ENCODE measurements at places on chromosomes 4 and X. TPM values are rescaled to one million over a fixed set of nuclear protein-coding genes. Genes with fewer than 3 reads are reported as not detected.
A peak's percentile ranks its signal among the peaks of the same experiment; 100 is the strongest.

GRCh38 chr4:15479089-15479912 lies 9.6 kb downstream of the CC2D2A start:
- DNase-seq = peak; percentile 31

GRCh38 chr4:121778991-121779628 lies 14.1 kb upstream of the SMIM43 start:
- no peak for DNase-seq

- DNase-seq = no peak
Observed at GRCh38 chr4:92634882-92635281, 331.1 kb downstream of the GRID2 start.

The SLC6A8 gene
- 134 TPM for total RNA-seq

The OPHN1 gene
- total RNA-seq = 3.1 TPM

DNA sequence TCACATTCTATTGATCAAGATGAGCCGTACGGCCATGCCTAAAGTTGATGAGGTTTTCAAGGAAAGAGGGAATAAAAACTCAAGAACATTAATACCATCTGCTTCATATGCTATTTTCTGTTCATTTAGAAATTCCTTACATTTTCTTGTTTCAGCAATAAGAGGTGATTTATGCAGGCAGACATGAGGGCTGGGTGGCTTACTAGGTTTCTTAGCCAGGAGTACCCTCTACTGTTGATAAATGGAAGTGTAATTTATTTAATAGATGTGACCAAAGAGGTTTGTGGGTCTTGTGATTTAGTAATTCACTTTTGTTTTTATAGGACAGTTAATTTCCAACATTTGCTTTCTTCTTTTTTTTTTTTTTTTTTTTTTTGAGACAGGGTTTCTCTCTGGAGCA lies 6.4 kb upstream of the SMIM9 start:
- DNase-seq = no peak

- DNase-seq = no peak
Observed at GRCh38 chr4:152968806-152969394, 32.8 kb downstream of the FHDC1 start.

- DNase-seq = peak; percentile 8
Observed at GRCh38 chr4:8850830-8851188, 20.8 kb downstream of the HMX1 start.

DNA sequence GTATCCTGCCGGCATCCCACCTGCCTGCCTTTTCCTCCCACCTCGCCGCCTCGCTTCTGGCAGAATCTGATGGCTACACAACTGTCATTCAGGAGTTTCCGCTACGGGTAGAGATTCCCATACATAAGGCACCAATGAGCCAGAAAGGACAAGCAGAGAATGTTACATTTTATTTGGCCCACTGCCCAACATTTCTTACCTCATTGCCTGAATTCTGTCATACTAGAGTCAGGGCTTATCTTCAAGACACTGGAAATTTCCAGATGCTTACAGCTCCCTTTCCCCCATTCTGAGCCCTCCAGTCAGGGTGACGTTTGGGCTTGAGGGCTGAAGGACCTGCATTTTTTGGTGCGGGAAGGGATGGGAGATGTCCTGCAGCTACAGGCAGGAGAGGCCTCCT lies 113.0 kb downstream of the NHS start:
- DNase-seq = no peak

DNA sequence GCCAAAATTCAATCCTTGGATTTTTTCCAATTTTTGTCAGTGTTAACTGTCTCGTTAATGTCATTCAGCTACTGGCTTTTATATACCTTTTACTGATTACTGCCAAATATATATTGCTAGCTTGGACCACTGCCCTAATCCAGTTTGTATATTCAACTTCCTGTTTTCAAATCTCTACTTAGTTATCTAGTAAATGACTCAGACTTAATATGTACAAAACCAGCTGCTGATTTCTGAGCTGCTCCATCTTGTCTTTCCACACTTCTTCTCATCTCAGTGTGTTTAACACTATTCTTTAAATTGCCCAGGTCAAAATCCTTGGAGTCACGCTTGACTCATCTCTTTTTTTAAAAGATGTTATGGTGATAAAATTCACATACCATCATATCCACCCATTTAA lies 1196.7 kb downstream of the RAPGEF2 start:
- DNase-seq = no peak

The BEX5 gene
- total RNA-seq = 1.4 TPM

- DNase-seq = no peak
Observed at GRCh38 chr4:110778521-110778920, 155.6 kb upstream of the PITX2 start.

GRCh38 chrX:102711872-102712215 lies 404 bp upstream of the GPRASP2 start:
- no peak for DNase-seq

GRCh38 chr4:163447481-163447880 lies 26.1 kb downstream of the TKTL2 start:
- no peak for DNase-seq

DNA sequence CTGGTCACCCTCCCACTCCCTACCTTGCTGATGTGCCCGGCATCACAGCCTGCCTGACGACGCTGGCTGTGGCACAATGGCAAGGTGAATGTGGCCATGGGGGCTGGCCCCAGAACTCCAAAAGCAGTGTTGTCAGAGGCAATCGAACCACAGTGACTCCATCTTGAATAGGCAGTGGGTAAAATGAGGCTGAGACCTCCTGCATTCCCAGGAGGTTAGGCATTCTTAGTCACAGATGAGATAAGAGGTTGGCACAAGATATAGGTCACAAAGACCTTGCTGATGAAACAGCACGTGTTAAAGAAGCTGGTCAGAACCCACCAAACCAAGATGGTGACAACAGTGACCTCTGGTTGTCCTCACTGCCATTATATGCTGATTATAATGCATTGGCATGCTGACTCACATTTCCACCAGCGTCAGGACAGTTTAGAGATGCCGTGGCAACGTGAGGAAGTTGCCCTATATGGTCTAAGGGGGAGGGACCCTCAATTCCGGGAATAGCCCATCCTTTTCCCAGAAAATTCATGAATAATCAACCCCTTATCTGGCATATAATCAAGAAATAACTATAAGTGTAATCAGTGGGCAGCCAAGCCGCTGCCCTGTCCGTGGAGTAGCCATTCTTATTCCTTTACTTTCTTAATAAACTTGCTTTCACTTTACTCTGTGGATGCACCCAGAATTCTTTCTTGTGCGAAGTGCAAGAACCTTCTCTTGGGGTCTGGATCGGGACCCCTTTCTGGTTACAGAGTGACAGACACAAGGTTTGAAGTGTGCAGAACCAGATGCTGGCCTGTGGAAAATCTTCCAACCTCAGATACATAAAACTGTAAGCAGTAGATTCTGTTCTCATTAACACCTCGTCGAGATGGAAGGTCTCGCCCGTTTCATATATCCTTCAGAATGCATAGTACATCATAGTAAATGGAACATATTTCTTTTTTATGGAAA lies 26.8 kb upstream of the CLDN24 start:
- no peak for DNase-seq

The FAM50A gene
- 48.7 TPM for total RNA-seq

DNA sequence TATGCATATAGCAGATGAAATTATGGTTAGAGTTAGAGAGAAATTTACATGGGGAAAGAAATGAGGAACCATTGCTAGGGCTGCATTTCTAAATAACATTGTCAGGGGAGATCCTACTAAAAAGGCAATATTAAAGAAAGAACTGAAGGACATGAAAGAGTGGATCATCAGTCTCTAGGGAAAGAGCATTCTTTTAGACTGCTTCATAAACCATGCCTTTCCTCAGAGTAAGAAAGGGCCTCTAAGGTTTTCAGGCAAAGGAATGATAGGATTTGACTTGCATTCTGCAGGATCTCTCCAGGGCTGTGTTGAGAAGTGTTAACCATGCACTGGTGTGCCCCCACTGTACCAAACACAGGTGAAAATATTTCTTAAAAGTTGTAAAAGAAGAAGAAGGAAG lies 385.4 kb upstream of the MAD2L1 start:
- no peak for DNase-seq

The DMP1 gene
- total RNA-seq = not detected

The DDX60 gene
- 11.2 TPM for total RNA-seq

GRCh38 chr4:6242271-6243029 lies 27.2 kb upstream of the WFS1 start:
- no peak for DNase-seq

DNA sequence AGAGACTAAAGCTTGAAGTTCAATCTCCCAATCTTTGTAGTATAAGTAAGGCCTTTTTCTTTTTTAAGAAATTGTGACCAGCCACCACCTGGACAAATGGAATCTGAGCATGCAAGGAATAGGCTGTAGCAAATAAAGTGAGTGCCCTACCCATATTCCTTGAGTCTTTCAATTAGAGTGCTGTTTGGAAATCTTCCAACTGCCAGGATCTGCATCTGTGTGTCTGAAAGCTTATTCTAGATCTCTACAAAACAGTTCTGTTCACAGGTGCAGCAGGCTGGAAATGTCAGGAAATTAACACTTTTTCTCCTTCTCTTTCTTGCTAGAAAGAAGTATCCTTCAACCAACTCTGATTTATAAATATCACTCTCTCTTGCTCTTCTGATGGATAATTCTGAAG lies 76.7 kb upstream of the NDST3 start:
- DNase-seq = no peak

- DNase-seq = no peak
Observed at GRCh38 chrX:13162772-13163410, 118.5 kb upstream of the FAM9C start.

GRCh38 chr4:174135936-174136406 lies 147.5 kb downstream of the FBXO8 start:
- DNase-seq = no peak

The SRP72 gene
- 56.7 TPM for total RNA-seq

- DNase-seq = no peak
Observed at GRCh38 chr4:156870131-156870530, 101.5 kb downstream of the PDGFC start.

The CUL4B gene
- 29.1 TPM for total RNA-seq

GRCh38 chrX:130561930-130562329 lies 160.1 kb downstream of the RBMX2 start:
- no peak for DNase-seq

DNA sequence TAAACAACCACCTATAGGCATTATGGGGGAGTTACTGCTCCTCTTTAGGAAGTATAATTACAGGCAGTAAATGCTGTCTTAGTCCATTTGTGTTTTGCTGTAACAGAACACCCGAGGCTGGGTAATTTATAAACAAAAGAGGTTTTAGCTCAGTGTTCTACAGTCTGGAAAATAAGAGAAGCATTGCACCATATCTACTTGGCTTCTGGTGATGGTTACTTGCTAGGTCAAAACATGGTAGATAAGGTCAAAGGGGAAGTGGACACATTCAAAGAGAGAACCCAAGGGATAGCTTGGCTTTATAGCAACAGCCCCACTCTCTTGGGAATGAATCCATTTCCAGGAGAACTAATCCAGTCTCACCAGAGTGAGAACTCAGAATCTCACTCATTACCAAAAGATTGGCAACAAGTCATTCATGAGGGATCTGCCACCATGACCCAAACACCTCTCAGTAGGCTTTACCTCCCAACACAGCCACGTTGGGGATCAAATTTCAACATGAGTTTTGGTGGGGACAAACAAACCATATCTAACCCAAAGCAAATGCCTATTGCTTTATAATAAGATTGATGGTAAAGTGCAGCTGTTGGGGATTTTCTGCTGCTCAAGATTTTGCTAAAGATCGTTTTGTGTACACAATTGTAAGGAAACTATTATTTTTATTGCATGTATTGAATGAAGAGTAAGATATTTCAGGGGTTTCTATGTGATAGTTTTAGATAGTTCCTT lies 32.6 kb downstream of the STAG2 start:
- DNase-seq = no peak

GRCh38 chr4:176939445-176939844 lies 146.7 kb upstream of the VEGFC start:
- no peak for DNase-seq

- DNase-seq = no peak
Observed at GRCh38 chr4:100493756-100494155, 24.1 kb downstream of the EMCN start.

The GAGE12F gene
- total RNA-seq = not detected

GRCh38 chrX:136041254-136041812 lies 56.1 kb downstream of the SLC9A6 start:
- no peak for DNase-seq

The TRIM2 gene
- 22.6 TPM for total RNA-seq

DNA sequence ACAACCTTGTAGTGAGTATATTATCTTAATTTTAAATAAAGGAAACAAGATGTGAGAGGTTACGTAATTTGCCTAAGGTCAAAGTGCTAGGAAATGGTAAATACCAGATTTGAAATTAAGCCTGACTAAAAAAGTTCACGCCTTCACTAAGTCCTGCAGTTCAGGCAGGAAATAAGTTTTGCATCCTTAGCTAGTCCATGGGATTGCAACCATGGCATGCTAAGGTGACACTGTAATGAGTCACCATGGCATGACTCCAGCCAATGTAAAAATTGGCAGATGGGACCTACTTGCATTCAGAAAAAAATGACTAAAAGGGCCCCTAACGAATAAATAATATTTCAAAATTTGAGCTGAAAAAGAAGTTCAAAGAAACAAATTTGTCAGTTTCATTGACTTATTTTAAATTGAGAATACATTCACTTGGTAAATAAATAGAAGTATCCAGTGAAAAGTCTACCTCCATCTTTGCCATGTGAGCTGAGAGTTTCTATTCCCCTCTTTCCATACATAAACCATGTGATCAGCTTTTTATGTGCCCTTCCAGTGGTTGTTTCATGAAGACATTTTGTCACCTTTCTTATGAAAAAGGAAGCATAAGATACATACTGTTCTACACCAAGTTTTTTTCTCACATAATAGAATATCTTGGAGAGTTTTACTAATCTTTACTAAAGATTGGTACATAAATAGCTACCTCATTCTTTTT lies 72.4 kb downstream of the ANKRD50 start:
- DNase-seq = no peak

DNA sequence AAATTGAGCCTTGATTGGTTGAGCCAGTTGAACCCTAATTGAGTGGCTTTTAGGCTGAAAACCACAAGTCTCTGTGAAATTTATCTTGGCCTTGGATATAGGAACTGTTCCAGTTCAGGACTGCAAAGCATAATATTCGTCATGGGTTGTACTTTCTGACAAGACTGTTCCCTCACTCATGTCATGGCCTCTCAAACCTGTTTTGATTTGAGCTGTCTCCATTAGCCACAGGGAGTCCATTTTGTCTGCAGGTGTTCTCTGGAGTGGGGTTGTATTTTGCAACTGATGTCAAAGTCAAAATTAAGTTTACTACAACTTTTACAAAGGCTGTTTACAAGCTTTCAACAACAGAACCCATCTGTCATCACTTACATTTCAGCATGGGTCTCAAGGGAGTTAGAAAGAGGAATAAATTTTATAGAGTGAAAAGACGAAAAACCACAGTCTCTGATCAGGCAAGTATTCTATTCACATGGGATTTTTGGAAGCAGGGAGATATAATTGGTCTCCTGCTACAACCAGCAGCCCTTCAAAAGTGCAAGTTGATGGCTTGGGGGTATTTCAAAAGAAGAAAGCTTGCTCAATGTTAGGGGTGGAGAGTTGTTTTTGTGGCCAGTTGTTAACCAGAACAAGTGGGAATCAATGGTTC lies 1716.3 kb downstream of the C4orf33 start:
- no peak for DNase-seq

DNA sequence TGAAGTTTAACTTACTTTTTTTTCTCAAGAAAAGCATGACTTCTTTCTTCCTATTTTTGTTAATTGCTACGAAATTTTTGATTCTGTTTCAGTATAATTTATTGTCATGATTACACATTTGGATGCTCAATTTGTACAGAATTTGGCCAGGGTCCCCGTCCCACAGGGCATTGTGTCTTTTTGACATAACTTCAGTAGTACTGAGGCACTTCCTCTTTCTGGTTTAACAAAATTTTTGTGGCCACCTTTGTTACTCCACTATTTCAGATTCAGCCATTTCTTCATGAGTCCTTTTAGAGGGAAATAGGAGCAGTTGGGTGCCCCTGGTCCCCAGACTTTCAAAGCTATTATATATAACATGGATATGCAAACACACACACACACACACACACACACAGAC lies 1248.7 kb downstream of the PCDH7 start:
- no peak for DNase-seq

The CACNA1F gene
- total RNA-seq = 0.21 TPM

All from left cardiac atrium (tissue), 4 donors.